ENCODE measurements at places on chromosomes 7 and 10. TPM values are rescaled to one million over a fixed set of nuclear protein-coding genes. Genes with fewer than 3 reads are reported as not detected.

Gene KNDC1
- polyA plus RNA-seq: 1.1 TPM

DNA sequence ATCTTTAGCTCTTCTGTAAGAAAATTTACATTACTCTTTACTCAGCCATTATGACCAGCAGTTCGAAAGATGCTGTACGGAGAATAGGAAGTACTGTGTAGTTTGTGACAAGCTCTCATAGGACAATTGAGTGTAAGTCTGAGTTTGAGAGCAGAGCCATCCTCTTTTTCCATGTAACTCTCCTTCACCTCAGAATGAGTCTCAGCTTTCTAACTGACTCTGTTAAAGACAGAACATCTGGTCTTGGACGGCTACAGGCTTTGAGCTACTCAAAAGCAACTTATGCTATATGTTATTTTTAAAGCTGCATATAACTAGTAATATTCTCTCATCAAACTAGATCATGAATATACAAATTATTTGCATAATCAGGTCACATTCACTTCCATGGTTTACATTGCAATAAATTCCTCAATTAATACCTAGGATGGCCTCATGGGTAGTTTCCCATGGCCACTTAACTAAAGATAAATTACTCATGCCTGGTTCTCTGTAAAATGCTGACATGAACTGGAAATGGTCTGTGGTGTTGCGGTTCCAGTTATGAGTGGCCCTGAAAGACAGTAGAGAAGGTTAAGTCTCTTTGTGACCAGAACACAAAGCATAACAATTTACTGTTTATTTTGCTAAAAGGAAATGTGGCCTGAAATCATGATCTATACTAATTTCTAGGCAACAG is 358.7 kb downstream of the PHF14 start:
- no peak for DNase-seq

GRCh38 chr7:137032436-137032835 is 164.0 kb downstream of the CHRM2 start:
- no peak for DNase-seq

GRCh38 chr7:71429083-71429482 is 297.1 kb downstream of the GALNT17 start:
- no peak for DNase-seq

DNA sequence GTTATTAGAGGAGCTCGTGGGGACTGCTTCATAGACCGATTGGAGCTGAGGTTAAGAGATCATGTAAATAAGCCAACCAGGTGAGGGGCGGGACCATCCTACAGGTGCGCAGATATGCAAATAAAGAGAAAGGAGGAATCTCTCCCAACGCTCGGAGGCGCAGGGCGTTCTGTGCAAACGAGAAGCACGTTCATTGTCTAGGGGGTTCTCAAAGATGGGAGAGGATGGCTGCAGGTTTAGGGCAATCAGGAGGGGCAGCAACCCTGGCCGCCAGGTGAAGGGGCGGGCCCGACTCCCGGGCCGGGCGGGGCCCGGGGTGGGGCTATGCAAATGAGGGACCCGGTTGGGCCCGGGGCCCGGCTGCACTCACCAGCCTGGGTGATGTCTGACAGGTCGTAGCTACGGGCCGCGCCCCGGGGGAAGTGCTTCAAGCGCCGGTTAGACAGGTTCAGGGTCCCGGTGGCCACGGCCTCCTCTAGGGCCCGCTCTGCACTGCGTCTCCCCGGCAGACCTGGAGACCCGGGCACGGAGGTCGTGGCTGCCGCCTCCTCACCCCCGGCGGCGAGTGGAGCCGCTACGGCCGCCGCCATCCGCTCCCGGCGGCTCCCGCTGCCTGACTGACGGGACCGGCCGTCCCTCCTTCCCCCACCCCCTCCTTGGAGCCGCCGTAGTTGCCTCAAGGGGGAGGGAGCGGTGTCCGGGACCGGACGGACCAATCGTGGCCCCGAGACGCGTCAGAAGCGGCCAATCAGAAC is at the start of gene LRCH4:
TSS of gene LRCH4 (minus strand) at position 619 of the 755 bp plus-strand sequence. CDS start at position 590, 29 bp downstream.
- no peak for DNase-seq

DNA sequence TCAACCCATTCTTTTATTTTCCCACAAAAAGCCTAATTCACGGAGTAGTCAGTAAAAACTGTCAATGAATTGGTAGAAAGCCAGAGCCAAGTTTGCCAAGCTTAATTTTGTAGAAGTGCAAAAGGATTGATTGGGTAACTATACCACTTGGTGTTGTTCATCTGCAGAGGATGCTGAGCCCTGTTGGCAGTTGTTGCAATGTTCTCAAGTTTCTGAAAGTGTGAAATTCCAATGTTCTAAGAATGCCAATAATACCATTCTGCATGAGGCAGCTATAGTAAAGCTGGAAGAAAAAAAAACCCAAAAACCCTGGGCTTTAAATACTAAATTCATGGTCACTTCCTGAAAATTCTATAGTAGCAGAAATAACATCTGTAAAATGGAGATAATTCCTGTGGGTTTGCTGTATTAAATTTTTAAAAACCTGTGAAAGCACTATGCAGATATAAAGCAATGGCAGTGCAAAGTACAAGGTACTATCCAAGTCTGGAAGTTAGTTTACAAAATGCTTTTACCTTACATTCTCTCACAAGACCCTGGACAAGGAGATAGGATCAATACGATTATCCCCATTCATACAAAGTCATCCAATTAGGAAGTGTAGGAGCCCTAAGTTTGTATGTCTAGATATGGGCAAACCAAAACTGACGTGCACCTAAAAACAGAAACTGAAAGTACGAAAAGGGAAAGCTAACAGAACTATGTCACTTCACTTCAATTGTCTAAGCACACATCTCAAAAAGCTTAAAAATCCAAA is 6.0 kb upstream of the PON1 start:
- DNase-seq: no peak

- DNase-seq: no peak
Observed at GRCh38 chr10:123778719-123779517, 112.7 kb downstream of the CPXM2 start.

Gene MET
- 68.3 TPM for polyA plus RNA-seq

GRCh38 chr7:133530682-133531081 is 277.8 kb downstream of the EXOC4 start:
- DNase-seq: peak; percentile 12

GRCh38 chr10:69644658-69645295 is 14.7 kb downstream of the FAM241B start:
- DNase-seq: no peak

- DNase-seq: peak; percentile 52
Observed at GRCh38 chr10:35259769-35260397, 76.4 kb upstream of the CCNY start.

- no peak for DNase-seq
Observed at GRCh38 chr10:111085690-111086353, 9.0 kb downstream of the ADRA2A start.

Gene TMEM26
- polyA plus RNA-seq: 1.3 TPM

GRCh38 chr10:111297351-111297848 is 220.6 kb downstream of the ADRA2A start:
- no peak for DNase-seq

GRCh38 chr7:92809760-92810573 is 26.4 kb downstream of the CDK6 start:
- DNase-seq: peak; percentile 58

GRCh38 chr7:8319115-8319514 is 57.1 kb upstream of the ICA1 start:
- no peak for DNase-seq

Gene HOXA2
- polyA plus RNA-seq: 0.09 TPM

Gene ELN
- 419 TPM for polyA plus RNA-seq

DNA sequence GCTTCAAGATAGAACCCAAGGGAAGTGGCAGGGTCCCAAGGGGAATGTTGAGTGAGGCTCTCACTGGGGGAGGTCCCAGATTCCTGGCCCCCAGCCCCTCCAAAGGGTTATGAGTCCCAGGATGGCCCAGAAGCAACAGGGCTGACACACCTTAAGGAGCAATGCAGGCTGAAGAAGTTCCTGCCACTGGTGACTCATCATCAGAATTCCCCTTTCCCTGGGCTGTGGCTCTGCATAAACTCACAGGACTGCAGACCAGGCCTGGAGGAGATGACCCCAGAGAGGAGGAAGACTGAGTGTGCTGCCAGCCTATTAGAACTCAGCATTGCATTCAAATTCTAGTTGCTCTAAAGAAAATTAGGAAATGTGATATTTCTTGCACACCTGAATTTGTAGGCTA is 126.7 kb downstream of the DPP6 start:
- DNase-seq: no peak

- no peak for DNase-seq
Observed at GRCh38 chr7:107615910-107616680, 36.0 kb downstream of the BCAP29 start.

Data from BJ (cell line).